A375 (cell line): ENCODE measurements at places on chromosomes 7 and 10. TPM values are rescaled to one million over a fixed set of nuclear protein-coding genes. Genes with fewer than 3 reads are reported as not detected.

NPY4R2 gene
- total RNA-seq = 0.29 TPM in 1 of 2 replicates, not detected in the other

SRRM3 gene
- 2.6 and 4.2 TPM in 2 replicates for total RNA-seq

CCDC186 gene
- total RNA-seq = 4.9 and 7.0 TPM in 2 replicates

ANKRD61 gene
- total RNA-seq = 0.19 TPM in 1 of 2 replicates, not detected in the other

RAB19 gene
- not detected in 2 replicates for total RNA-seq

HECW1 gene
- 2.5 TPM in 2 replicates for total RNA-seq

SPDYE17 gene
- total RNA-seq = not detected in 2 replicates

AGR2 gene
- total RNA-seq = not detected in 2 replicates

PRPS1L1 gene
- not detected in 2 replicates for total RNA-seq

EBF3 gene
- total RNA-seq = 16.1 and 18.5 TPM in 2 replicates

NPY4R gene
- not detected in 2 replicates for total RNA-seq

STMP1 gene
- 4.7 and 7.0 TPM in 2 replicates for total RNA-seq

CALN1 gene
- 0.08 TPM in 1 of 2 replicates, not detected in the other for total RNA-seq

KIF11 gene
- total RNA-seq = 39.6 and 45.6 TPM in 2 replicates

CRYGN gene
- not detected in 2 replicates for total RNA-seq

CHAT gene
- total RNA-seq = not detected in 2 replicates

CNTNAP2 gene
- total RNA-seq = 0.57 and 0.69 TPM in 2 replicates

TLL2 gene
- 0.32 and 0.79 TPM in 2 replicates for total RNA-seq
